ENCODE measurements at places on chromosomes 12 and 14.

DNA sequence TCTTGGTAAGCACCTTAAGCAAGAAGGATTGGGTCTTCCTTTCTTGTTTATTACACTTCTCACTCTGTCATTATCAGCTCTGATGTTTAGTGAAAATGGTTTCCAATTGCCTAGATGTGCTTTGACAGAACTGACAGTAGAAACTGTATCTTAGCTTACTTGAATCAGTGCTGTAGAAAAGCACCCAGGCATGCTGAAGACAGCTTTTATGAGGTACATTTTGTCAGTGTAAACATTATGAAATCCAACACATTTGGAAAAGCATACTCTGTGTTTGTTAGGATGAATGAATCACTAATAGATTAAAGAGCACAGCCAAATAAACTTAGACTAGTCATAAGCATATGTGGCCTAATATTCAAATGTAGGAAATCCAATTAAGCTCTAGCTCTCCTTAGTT, 290.2 kb upstream of the NPAS3 start:
- no peak for DNase-seq

DNA sequence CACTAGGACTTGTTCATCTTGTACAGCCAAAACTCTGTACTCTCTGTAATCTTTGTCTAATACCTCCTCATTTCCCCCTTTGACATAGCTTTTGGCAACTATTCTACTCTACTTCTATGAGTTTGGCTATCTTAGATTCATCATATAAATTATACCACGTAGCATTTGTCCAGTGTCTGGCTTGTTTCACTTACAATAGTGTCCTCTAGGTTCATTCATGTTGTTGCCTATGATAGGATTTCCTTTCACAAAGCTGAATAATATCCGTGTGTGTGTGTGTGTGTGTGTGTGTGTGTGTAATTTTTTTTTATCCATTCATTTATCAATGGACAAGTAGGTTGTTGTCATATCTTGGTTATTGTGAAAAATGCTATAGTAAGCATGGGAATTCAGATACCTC, 209.5 kb downstream of the KCNC2 start:
- DNase-seq: no peak

GRCh38 chr14:53108292-53109104, 44.6 kb downstream of the DDHD1 start:
- DNase-seq: no peak

DNA sequence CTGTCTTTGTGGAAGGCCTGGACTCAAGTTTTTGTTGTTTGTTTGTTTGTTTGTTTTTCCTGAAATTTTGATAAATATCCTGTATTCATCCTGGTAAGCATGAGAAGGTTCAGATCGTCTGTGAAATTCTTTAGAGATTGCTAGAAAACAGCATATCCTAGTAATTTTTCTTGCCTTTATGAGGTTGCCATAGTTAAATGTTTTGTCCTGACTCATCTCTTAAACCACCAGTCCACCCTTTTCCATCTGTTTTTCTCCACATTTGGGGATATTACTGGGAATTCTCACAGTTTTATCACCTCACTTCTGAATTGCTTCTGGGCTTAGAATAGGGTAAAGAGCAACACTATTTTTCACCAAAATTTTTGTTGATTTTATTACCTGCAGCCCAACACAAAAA, 248.3 kb downstream of the FBXL14 start:
- no peak for DNase-seq

- peak; percentile 4 for DNase-seq
Measured at GRCh38 chr14:74905595-74906142, 17.4 kb downstream of the RPS6KL1 start.

DNA sequence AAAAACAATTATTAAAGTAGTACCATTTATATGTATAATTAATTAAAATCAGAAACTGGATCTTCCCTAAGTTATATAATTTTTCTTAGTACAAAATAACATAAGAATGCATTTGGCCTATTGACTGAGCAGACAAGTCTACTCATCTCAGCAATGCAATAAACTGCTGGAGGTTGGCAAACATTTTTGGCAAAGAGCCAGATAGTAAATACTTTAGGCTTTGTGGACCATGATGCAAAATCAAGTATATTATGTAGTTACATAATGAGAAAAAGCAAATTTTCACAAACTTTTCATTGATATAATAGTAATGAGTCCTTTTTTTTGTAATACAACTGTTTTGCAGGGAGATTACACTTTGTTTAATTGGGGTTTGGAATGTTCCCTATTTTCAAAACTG, 30.9 kb downstream of the ERGIC2 start:
- DNase-seq: no peak

DNA sequence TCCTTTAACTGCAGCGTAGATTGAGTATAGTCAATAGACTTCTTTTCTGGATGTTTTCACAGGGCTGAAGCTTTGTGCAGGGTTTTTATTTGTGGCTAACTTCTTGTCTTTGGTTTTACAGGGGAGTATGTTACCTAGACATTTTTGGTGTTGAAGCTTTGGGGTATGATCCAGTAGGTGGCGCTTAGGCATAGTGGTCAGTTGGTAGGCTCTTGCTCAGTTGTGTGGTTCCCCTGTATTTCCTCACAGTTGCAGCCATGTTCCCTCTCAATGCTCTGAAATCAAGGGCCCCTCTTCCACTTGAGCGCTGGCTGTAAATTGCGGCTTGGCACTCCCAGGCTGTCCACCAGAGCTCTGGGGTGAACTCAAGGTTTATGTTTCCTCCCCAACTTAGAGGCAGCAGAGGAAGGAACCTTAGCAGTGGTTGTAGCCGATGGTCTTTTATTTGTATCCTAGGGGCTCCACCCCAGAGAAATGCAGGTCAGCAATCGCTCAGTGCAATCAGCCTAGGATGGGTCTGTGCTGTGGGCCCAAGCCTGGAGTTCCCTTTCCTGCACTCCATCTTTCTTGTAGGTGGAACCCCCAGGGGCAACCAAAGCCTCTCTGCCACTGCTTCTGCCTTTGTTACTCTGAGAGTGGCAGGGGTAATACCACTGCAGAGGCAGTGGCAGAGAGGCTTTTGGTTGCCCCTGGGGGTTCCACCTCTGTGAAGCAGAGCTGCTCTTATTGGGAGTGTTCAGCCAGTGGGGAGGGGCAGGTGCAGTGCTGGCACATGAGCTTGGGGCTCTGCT, 55.1 kb downstream of the CMAS start:
- peak; percentile 7 for DNase-seq

DNA sequence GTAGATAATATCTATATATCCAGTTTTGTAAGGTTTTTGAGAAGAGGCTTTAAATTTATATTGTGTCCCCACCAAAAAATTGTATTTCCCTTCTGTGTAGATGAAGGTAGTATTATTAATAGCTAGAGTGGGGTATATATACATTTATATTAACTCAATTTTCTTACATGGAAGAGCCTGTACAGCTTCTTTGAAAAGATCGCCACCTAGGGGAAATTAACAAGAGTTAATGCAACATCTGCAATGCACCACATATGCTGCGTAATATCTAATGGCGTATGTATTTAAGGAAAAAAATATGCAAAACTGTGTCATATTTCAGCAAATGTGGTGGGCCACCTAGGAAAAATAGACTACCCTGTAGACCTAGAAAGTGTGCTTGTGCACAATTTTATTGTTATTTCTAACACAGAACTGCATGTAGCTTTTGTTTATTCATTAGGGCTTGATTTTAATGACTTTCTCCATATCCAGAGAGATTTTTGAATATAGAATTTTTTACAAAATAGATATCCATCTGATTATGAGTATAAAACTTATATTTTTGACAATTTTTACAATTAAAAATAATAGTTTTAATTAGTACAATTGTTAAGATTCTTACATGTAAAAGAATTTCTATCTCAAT, 14.0 kb downstream of the CCER1 start:
- DNase-seq: peak; percentile 25

DNA sequence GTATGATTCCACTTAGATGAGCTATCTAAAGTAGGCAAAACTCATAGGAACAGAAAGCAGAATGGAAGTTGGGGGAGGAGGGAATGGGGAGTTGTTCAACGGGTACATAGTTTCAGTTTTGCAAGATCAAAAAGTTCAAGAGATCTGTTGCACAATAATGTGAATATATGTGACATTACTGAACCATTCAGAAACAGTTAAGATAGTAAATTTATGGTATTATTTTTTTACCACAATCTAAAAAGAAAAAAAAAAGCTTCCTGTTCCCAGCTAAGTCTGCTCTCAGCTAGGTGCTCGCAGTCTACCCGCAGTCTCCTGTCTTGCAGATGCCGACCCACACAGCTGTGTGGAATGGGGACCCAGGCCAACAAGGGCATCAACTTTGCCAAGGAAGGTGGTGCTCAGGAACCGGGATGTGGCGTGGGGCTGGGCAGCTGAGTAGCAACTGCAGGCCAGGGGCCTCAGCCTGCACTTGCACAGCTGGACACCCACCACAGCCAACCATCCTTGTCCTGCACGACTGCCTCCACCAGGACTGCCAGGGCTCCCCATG, 15.3 kb upstream of the ANO6 start:
- no peak for DNase-seq

GRCh38 chr14:68687746-68688145, 105.1 kb downstream of the ZFP36L1 start:
- DNase-seq: no peak

DNA sequence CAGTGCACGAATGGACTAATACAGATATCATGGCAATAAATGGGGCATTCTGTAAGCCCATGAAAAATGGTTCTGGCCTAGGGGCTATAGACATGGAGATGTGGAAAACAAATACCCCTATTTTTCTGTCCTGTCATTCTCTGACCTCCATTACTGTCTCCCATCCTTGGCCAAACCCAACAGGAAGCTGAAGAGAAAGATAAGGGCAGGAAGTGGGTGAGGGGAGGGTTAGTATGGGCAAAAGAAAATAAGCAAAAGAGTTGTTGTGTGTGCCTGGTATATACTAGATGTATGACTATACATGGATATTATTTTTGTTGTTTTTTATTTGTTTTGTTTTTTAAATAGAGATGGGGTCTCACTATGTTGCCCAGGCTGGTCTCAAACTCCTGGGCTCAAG, 339.3 kb downstream of the PCNX1 start:
- DNase-seq: no peak

GRCh38 chr14:35051796-35052195, 5.7 kb downstream of the FAM177A1 start:
- DNase-seq: no peak

- no peak for DNase-seq
Measured at GRCh38 chr12:128871516-128871892, 18.2 kb downstream of the GLT1D1 start.

DNA sequence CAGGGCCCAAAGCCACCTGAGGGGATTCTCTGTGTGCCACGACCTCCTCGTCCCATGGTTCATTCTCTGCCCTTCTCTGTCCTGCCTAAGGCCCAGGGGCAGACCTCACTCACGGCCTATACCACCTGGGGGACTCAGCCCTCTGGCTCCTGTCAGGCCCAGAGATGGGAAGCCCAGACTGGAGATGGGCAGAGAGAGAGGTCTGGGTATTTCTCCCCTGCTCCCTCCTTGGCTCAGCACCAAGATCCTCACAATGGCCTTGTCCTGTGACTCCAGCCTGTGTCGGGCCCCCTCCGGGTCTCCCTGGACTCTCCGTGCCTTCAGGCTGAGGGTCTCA, 46.9 kb upstream of the BCL11B start:
- DNase-seq: no peak
